CD4-positive, alpha-beta T cell (primary cell): ENCODE measurements at places on chromosomes 5 and 9.
A peak's percentile ranks its signal among the peaks of the same experiment; 100 is the strongest.

DNA sequence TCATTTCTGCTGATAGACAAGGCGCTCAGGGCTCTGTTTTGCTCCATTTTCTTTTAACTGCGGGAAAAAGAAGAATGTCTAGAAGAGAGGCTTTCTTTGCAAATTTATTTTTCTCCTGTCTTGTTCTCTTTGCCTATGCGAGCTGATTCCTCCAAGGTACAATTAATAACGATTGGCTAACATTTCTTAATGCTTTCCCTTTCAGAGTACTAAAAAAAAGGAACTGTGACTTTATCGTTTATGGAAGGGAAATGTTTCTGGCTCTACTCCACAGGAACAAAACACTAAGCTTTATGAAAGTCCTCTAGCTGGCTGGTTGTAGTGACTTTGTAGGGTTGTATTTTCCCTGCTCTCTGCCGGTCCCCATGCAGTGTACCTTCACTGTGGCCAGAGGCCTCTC lies 11.7 kb downstream of the NSG2 start:
- no peak for DNase-seq

DNA sequence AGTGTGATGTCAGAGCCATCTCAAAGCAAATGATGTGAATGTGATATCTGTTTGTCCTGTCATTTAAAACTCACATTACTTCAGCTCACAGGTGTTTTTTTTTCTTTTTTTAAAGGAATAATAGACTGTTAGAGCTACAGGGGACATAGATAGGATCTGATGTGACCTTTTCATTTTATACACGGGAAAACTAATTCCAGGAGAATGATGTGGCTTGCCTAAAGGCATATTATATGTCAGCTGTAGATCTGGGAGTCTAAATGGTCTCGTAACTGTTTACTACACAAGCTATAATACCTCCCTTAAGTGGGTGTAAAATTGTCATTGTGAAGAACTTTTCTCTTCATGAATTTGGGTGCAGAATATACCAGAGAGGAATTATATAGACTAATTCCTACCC lies 2.0 kb downstream of the NMUR2 start:
- DNase-seq, result no peak

DNA sequence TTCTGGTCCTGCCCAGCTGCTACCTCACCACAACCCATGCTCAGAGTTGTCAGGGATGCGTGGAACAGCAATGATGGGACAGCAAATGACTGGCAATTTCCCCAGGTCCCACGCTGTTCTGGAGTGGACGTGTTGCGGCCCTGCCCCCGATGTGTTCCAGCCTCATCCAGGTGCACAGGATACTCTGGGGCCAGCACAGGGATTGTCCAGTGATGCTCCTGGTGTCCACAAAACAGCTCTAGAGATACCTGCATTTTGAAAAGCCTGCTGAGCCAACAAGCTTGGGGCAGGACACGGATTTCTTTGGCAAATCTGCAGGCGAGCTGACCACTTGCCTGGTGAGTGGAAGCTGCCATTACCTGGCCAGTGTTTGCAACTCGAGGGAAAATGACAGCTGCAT lies 88.7 kb downstream of the ANKRD33B start:
- no peak for DNase-seq

GRCh38 chr5:96175090-96175489 lies 213.4 kb upstream of the ELL2 start:
- no peak for DNase-seq

DNA sequence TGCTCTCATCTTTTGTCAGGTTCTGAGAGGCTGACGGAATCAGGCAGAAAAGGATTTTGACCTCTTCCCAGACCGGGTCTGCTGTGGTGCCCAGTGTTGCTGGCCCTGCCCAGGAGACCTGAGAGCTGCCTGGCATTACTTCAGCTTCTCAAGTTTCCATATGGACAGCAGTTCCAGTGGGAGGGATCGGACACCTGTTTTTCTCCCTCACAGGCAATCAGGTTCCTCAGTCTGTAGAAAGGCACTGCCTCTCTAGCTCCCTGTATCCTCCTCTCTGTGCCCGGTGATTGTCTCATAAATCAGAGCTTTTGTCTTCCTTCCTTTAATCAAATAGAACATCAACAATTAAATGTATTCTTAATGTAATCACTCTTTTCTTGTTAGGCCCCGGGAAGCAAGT lies 198.7 kb downstream of the SEMA6A start:
- DNase-seq, result no peak

DNA sequence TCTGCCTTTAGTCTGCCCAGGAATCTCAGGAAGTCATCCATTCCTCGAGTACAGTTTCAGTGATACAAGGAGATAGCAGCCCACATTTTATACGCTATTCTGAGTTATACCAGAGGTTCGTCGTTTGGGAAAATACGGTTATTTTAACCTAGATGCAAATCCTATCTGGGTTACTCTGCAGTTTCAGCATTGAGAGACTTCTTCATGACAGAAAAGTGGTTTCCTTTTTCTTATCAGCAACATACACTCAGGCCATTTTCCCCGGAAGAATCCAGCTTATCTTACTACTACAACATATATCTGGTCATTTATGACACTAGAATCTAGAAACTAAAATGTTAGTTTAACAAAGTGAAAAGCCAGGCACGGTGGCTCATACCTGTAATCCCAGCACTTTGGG lies 83.4 kb upstream of the IQGAP2 start:
- no peak for DNase-seq

GRCh38 chr9:5825895-5826622 lies 6.9 kb downstream of the ERMP1 start:
- no peak for DNase-seq

DNA sequence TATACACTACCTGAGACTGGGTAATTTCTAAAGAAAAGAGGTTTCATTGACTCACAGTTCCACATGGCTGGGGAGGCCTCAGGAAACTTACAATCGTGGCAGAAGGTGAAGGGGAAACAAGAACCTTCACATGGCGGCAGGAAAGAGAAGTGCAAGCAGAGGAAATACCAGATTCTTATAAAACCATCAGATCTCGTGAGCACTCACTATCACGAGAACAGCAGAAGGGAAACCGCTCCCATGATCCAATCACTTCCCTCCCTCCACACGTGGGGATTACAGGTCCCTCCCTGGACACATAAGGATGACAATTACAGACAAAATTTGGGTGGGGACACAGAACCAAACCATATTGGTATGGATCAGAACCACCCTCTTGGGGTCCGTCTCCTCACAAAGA lies 44.2 kb upstream of the SPIN1 start:
- DNase-seq, result no peak

DNA sequence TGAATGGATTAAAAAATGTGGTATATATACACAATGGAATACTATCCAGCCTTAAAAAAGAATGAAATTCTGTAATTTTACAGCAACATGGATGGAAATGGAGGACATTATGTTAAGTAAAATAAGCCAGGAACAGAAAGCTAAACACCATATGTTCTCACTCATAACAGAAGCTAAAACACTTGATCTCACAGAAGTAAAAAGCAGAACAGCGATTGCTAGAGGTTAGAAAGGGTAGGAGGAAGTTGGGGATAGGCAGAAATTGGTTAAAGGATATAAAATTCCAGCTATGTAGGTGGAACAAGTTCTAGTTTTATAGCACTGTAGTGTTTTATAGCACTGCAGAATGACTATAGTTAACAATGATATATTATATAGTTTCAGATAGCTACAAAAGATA lies 15.8 kb downstream of the MARCHF3 start:
- DNase-seq, result no peak

GRCh38 chr5:80324912-80325311 lies 5.1 kb downstream of the SPZ1 start:
- no peak for DNase-seq

- DNase-seq, result no peak
Observed at GRCh38 chr5:159992566-159992965, 16.4 kb upstream of the TTC1 start.

DNA sequence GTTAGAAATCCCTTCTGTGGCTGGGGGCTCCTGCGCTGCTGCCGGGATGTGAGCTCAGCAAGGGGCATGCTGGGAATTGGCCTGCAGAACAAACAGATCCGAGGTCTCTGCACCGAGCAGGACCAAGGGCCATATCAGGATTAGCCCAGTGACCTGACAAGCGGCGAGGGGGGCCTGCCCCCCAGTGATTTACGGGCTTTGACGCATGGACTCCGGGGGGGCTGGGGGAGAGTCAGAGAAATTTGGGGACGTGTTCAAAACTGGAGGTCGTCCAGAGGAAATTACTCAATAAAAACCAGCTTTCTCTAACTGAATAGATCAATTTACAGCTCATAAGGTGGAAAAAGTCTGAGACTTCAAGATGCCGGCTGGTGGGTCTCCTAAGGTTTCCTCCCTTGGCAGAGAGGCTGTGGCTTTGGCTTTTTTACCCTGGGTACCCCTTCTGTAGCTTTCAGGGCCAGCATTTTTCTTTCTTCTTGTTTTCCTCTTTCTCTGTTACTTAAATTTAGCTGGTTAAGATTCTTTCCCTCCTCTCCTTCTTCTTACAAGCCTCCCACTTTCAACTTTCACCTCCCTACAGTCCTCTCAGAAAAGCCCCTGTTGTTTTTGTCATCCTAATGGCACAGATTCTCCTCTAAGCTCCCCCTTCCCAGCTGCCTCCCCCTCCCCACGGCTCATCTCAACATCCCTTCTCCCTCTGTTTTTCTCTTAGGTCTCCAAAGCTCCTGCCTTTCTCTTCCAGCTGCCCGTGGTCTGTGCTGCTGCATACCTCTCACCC lies 551.0 kb downstream of the CCDC171 start:
- DNase-seq, result no peak

- DNase-seq, result peak; percentile 52
Observed at GRCh38 chr9:93003552-93004407, 54.7 kb upstream of the SUSD3 start.

DNA sequence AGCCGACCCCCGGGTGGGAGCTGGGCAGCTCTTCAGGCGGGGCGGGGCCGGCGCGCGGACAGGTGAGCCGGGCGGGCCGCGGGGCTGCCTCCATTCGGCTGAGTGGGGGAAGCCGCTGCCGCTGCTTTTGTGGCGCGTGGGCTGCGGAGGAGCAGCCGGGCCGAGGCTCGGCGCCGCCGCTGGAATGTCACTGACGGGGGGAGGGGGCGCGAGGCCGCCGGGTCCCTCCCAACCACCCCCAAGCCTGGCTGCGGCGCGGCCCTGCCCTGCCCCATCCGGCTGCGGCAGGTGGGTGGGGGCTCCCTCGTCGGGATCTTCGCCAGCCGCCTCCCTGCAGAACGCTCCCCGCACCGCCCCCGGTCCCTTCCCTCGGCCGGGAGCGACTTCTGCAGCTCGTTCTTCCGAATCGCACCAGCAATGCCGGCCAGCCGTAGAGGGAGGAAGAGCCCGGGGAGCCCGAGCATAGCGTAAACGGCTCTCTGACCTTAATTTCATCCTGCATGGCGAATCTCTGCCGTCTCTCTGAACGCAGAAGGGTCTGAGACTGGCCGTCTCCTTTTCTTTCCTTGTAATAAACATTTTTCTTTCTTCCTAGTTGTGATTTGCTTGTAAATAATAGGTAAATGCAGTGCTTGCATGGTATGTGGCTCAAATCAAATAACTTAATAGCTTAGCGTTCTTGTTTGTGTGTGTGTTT lies 505 bp downstream of the SPTAN1 start:
- DNase-seq, result peak; percentile 38

GRCh38 chr5:148976569-148977381 lies 86.1 kb downstream of the SH3TC2 start:
- DNase-seq, result no peak

DNA sequence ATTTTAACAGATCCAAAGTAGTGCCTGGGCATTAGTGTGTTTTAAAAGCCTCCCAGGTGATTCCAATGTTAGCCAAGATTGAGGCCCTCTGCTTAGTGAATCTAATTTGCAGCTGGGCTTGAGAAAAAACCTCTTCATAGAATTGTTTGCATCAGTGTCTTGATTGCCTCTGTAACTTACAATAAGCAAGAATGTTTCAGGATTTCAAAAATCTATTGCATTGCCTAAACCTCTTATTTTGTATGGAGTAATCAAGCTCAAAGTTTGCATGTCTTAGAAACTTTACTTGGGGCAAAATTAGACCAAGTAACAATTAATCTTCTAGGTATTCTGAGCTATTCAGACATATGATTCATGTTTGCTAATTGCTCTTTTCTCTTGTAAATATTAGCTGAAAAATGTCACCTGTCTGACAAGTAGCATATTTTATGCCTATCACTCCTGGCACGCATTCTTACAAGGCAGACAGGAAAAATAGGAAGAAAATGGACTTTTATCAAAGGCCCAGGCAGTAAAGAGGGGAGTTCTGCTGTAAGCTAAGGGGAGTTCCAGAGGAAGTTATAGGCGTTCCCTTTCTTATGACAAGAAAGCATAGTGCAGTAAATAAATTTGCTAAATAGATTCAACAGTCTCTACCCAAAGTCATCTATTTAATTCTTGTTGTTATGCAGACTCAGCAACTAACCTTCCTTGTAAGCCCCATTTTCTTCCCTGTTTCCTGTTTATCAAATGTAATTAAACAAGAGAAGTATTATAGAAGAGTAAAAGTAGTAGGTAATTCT lies 21.0 kb downstream of the PDCD1LG2 start:
- no peak for DNase-seq

- DNase-seq, result no peak
Observed at GRCh38 chr5:178323961-178324360, 91.4 kb upstream of the PHYKPL start.

- no peak for DNase-seq
Observed at GRCh38 chr5:53114988-53115387, 5.4 kb upstream of the MOCS2 start.

GRCh38 chr5:43543434-43543833 lies 13.4 kb downstream of the PAIP1 start:
- DNase-seq, result no peak

GRCh38 chr5:151670083-151670686 lies 16.5 kb downstream of the SPARC start:
- no peak for DNase-seq

- DNase-seq, result peak; percentile 98
Observed at GRCh38 chr9:128656416-128657343, at the start of gene DYNC2I2. Gene DYNC2I2, minus strand, starts transcription at chr9:128656847. Its CDS starts 121 bp downstream, at chr9:128656726.

- DNase-seq, result no peak
Observed at GRCh38 chr5:15655683-15656082, 155.7 kb downstream of the FBXL7 start.
